Dermis microvascular lymphatic vessel endothelial cell (primary cell): ENCODE measurements at places on chromosomes 7 and 10. TPM values are rescaled to one million over a fixed set of nuclear protein-coding genes. Genes with fewer than 3 reads are reported as not detected.

DNA sequence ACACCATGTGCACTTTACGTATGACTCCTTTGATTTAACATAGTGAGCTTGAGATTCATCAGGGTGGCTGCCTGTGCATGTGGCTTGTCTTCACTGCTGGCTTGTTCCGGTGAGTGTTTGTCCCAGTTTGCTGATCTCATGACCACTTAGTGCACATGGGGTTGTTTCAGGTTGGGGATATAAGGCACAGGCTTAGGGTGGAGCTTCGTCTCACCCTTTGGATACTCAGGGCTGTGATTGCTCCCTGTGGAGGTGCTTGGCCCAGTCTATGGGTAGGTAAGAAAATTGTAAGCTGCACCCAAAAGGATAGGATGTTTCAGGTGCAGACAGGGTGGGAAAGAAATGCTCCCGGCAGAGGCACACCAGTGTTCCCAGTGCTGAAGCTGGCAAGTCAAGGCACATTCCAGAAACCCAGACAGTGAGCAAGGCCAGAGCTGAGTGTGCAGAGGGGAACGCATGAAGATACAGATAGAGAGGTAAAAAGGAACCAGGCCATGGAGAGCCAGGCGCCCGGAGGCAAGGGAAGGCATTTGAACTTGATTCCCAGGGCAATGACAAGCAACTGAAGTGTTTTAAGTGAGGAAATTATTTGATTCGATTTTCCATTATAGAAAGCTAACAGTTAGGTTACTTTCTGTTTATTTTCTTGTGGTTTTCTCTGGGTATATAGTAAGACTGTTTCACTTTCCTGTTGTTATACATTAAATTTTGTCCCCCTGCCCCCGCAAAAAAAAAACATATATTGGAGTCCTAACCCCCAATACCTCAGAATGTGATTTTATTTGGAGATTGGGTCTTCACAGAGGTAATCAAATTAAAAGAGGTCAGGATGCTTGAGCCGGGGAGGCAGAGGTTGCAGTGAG lies 289.8 kb upstream of the KLF6 start:
- no peak for DNase-seq

DNA sequence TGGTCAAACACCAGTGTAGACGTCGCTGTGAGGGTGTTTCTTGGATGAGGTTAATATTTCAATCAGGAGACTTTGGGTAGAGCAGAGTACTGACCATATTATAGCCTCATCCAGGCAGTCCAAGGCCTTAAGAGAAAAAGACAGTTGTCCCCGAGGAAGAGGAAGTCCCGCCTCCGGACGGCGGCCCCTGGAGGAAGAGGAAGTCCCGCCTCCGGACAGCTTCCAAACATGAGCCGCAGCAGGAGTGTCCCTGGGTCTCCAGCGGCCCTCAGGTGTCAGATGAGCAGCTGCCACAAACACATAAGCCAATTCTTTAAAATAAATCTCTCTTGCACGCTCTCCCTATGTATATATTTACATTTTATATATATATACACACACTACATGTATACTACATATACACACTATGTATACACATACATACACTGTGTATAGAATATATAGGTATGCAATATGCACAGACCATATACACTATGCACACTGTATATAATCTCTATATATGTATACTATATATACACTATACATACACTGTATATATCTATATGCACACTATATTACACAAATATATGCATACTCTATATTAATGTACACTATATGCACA lies 37.5 kb downstream of the PWWP2B start:
- DNase-seq: no peak

DNA sequence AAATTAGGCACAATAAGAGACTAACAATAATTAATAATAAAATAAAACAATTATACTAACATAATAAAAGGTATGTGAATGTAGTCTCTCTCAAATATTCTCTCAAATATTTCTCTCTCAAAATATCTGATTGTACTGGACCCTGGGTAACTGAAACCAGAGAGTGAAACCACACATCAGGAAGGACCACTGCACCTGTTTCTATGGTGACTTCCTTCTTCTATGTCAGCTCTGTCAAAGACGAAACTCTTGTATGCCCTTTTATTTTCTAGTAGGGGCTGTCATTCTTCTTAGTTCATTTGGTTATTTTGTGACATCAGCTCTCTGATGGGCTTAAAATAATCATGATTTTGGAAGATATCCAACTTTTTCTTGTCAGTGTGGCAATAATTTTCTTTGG lies 428.0 kb upstream of the TPK1 start:
- DNase-seq: no peak

DNA sequence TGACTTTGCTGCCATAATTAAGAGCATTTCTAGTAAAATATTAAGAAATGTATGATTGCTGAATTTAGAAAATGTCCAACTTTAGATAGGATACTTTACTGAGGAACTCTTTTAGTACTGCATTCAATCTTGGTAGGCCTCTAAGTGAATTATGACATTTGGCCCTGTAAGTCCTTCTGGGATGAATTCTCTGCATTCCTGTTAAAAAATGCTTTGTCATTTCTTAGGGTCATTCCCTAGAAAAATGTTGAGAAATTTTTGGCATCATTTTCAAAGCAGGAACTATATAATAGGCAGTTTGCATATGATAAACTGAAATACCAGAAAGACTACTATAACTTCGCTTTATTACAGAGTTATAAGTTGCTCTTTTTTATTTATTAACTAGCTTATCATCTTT lies 69.3 kb upstream of the PRR15 start:
- no peak for DNase-seq

GRCh38 chr7:116083796-116084195 lies 53.2 kb upstream of the TFEC start:
- no peak for DNase-seq

DNA sequence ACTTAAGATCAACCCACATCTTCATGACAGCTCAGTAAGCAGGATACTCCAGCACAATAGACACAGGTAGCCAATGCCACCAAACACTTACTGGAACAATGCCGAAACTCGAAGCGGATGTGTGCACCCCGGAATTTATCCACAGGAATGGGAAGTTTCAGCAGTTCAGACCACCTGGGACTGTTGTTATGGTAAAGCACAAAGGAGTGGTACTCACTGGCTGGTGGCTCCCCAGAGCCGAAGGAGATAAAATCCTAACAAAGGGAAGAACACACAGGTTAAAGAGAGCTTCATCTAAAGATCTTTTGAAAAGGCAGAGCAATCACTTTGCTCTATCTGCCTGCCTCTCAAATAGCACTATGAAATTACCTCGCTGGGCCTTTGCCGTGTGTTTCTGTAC lies 305.9 kb downstream of the DOCK4 start:
- DNase-seq: no peak

DNA sequence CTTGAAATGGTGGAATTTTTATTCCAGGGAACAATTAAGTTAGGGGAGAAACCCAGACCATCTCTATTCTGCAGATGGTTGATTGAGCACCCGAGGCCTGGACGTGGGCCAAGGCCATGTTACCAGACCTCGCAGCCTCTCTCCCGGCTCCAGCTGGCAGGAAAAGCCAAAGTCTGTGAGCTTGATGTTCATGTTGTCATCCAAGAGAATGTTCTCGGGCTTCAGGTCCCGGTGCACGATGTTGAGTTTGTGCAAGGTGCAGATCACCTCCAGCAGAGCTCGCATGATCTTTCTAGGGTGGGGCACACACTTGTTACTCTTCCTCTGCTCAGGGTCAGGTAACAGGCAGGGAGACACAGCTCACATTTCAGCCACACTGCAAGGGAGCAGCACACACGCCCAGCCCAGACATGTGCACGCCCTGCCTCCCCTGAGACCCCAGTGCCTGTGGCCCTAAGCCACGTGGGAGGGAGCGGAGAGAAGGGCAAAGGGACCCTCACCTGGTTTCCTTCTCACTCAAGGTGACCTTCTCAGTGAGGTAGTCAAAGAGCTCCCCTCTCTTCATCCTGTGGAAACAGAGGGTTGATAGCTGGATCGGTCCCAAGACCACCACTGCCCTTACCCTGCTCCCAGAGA lies 9.5 kb downstream of the PHKG1 start:
- DNase-seq: no peak

- DNase-seq: no peak
These were observed 80.1 kb upstream of the PDZD8 start for GRCh38 chr10:117455346-117455745.

Gene UTF1
- not detected in 2 replicates for total RNA-seq

Gene LRRC18
- not detected in 2 replicates for total RNA-seq

Gene HOXA10
- 0.90 and 2.3 TPM in 2 replicates for total RNA-seq

Gene LHFPL3
- not detected in 2 replicates for total RNA-seq

Gene CPA2
- total RNA-seq: not detected in 2 replicates
